ENCODE measurements at places on chromosomes 4 and X. TPM values are rescaled to one million over a fixed set of nuclear protein-coding genes. Genes with fewer than 3 reads are reported as not detected.

CRLF2 gene
- total RNA-seq, result not detected

KIF4A gene
- 38.9 TPM for total RNA-seq

PLXNB3 gene
- 5.0 TPM for total RNA-seq

USP26 gene
- not detected for total RNA-seq

HMX1 gene
- not detected for total RNA-seq

NIPAL1 gene
- 0.71 TPM for total RNA-seq

ASB9 gene
- 4.2 TPM for total RNA-seq

DNA sequence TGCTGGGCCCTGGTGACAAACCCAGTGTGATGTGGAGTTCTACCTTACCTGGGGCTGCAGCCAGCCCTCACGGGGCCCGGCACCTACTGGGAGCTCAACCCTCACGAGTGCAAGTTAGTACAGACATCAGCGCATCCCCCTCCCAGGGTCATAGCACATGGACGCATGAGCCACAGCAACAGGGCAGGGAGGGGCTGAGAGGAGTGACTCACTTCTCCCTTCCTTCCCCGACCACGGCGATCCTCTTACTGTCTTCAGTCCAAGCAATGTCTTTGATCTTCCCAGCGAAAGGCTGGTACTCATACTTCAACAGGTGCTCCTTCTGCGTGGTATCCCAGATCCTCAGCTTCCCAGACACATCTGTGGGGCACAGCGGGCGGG is 17.8 kb downstream of the WDR1 start:
- peak; percentile 86 for DNase-seq

DNA sequence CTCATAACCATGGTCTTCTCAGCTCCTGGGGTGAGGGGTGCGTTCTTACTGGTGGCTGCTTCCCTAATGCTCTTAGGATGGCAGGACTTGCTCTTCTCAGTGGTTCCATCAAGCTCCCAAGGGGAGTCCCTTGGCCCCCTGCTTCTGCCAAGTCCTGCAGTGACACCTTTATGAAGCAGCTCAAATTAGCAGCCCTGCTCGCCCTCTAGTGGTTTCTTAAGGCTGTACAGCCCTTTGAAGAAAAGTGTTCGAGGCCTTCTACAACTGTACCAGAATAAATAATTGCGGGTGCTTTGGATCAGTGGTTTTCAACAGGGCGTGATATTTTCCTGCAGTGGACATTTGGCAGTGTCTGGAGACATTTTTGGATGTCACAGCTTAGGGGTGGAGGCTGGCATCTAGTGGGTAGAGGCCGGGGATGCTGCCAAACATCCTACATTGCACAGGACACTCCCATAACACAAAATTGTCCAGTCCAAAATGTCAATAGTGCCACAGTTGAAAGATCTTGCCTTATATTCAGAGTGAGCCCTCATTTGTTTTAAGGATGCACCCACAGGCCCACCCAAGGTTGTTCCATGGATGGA is 204.7 kb upstream of the S100G start:
- DNase-seq, result peak; percentile 33

DNA sequence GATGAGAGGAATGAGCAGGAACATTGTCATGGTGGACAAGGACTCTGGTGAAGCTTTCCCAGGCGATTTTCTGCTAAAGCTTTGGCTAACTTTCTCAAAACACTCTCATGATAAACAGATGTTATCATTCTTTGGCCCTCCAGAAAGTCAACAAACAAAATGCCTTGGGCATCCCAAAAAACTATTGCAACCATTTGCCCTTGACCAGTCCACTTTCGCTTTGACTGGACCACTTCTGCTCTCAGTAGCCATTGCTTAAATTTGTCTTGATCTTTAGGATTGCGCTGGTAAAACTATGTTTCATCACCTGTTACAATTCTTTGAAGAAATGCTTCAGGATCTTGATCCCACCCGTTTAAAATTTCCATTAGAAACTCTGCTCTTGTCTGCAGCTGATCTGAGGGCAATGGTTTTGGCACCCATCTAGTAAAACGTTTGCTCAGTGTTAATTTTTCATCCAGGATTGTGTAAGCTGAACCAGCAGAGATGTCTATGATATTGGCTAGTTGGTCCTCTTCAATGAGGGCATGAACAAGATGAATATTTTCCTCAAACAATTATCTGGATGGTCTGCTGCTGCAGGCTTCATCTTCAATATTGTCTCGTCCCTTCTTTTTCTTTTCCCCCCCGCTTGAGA is 14.8 kb downstream of the TBC1D1 start:
- no peak for DNase-seq

DNA sequence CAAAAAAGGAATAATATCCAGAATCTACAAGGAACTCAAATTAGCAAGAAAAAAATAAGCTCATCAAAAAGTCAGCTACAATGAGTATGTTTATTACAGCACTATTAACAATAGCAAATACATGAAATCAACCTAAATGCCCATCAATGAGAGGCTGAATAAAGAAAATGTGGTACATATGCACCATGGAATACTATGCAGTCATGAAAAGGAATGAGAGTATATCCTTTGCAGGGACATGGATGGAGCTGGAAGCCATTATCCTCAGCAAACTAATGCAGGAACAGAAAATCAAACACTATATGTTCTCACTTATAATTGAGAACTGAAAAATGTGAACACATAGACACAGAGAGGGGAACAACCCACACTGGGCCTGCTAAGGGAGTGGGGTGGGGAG is 178.4 kb upstream of the IRS4 start:
- DNase-seq, result no peak

GRCh38 chr4:151195801-151196200 is 81.2 kb upstream of the PRSS48 start:
- peak; percentile 44 for DNase-seq

GRCh38 chr4:169260217-169260866 is 10.4 kb downstream of the SH3RF1 start:
- no peak for DNase-seq

GRCh38 chr4:46249106-46249505 is 125.3 kb upstream of the GABRG1 start:
- DNase-seq, result no peak

DNA sequence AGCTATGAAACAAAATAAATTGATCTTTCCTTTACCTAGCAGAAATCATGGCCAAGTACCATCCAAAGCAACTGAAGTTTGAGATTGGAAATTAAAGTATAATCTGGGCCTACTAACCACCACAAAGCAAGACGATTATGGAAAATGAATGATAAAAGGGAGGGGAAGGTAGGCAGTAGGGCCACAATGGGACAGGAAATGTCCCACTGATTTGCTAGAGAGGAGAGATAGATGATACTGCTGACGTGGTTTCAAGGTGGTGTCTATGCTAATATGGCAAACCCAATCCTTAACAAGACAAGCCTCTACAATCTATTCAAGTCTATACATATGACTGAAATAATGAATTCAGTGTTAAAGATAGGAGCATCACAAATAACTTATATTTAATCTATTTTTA is 6.1 kb downstream of the TMPRSS11F start:
- no peak for DNase-seq

GRCh38 chr4:6663596-6664393 is 23.3 kb downstream of the MRFAP1 start:
- DNase-seq, result no peak

- DNase-seq, result no peak
Observed at GRCh38 chr4:40515037-40515397, 114.6 kb downstream of the RBM47 start.

All from LHCN-M2 (cell line).